Stimulated activated CD8-positive, alpha-beta memory T cell treated with anti-CD3 and anti-CD28 coated beads, Interleukin-15, amount 100 ng/mL, for 1 hour (primary cell): ENCODE measurements at places on chromosomes 2 and 18.

DNA sequence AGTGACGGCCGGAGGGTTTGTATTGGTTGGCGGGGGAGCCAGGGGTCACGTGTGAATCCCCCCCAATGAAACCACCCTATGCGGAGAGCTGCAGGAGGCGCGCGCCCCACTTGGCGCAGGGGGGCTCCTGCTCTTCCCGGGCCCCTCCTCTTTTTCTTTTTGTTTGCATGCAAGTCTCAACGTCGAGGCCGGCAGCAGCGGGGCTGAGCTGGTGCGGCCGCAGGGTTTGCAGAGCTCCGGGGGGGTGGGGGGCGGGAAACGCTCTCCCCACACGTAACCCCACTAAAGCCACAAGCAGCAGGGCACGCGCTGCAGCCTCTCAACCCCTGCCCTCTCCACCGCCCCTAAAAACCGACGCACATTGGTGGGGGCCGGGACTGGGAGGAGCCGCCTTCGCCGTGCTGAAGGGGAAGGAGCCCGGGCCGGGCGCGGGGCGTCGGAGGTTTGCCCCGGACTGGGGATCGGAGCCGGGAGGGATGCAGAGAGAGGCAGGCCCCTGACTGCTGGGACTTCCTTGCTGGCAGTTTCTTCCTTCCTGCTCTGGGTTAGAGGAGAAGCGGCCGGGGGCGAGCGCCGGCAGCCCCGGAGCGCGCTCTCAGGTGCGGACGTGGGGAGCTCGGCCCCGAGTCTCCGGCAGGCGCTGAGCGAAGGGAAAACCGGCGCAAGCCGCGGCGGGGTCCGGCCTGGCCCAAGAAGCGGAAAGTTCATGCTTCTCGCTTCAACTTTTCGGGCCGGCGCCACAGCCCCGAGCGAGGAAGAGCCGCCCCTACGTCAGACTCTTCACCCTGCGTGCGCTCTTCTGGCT is 864 bp downstream of the LBH start:
- DNase-seq: peak; percentile 40

DNA sequence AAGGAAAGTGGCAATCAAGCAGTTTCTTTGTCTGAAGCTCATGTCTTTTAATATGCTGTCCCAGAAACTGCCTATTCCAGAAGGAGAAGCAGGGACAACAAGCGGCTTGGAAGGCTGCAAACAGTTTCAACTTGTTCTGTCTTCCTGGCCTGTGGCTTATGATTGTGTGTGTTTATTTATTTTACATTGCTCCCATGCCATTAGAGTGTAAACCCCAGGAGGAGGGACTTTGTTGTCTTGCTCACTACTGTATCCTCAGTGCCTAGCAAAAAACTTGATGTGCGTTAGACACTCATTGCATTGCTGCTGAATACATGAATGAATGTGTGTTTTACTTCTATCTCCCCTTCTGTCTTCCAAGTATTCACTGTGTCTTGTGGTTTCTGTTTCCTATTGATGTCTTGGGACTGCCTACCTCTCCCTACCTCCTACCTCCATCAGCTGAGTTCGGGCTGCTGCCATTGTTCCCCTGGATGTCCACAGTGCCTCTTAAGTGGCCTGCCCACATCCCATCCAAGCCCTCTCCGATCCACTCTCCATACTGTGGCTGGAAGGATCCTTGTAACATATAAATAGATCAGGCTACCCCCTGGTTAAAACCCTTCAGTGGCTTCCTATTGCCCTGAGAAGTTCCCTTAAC is 261.4 kb downstream of the DYSF start:
- no peak for DNase-seq

DNA sequence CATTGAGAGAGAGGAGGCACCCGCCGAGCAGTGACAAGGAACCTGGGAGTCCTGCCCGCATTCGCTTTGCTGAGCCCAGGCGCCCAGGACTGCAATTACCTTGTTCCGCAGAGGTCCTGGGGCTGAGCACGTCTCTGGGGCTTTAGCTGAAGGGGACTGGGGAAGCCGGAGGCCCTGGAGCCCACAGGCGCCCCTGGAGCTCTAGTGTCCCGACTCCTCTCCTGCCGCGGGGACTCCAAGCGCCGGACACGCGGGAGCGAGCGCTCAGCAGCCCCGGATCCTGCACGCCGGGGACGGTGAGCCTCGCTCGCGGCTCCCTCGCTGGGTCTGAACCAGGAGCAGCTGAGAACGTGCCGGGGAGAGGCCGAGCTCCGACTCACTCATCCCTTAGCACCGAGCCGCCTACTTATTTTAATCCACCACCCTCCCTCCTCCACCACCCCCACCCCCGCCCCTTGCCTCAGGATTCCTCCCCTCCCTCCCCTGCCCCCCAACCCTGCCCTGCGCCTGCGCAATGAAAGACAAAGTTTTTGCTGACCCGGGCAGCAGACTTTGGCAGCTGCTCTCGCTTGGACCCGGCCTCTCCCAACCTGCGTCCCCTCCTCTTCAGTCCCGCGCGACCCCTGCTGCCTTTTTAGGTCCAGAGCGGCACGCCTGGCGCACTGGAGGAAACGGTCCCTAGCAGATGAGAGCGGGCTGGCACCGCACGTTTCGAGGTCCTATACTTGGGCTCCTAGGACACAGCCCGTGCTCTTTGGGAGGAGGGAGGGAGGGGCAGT is at the start of gene OSR1:
TSS of gene OSR1 (minus strand) at position 382 of the 779 bp plus-strand sequence. CDS start 4,818 bp downstream, outside the sequence.
- no peak for DNase-seq

- DNase-seq: no peak
These were observed 10.2 kb downstream of the ANO7 start for GRCh38 chr2:241198381-241199279.

- DNase-seq: no peak
These were observed 220.2 kb downstream of the NDUFA10 start for GRCh38 chr2:239805043-239805329.

GRCh38 chr2:240687045-240687740 is 4.5 kb upstream of the AQP12A start:
- no peak for DNase-seq

DNA sequence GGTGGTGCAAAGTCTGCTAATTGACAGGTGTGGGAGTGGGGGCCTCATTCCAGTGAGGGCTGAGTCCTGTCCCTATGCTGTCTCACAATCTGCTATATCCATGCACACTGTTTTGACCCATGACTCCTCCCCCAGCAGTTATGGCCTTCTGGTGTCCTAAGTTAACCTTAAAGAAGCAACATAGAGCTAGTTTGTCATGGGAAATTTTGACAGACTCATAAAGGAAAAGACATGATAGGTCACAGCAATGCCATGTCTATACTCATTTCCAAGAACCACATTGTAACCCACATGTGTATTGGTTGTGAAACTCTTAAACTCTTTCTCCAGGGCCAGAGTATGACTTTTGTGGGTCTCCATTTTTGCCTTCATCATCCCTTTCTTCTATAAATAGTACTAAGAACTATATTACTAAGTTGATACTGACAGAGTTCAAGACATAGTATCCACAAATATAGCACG is 78.2 kb upstream of the SLC1A4 start:
- DNase-seq: no peak

DNA sequence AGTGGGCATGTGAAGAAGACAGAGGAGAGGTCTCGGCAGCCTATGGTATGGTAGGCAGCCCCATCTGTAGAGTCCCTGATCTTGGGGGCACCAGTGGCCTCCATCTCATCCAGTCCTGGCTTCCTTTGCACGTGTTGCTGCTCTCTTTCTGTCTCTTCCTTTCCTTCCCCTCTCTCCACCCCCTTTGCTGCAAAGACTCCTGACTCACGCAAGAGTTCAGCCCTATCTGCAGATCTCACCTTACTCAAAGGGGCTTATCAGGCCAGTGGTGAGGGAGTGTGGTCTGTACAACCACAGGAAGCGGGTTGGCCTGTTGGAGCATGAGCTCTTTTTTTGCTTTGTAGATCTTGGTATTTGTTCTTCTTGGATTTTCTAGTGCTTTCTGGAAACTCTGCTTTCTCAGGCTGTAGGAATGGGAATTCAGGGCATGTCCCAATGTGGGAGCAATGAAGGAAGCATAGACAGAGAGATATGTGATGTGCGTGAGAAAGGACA is 14.6 kb upstream of the NT5DC4 start:
- DNase-seq: no peak

DNA sequence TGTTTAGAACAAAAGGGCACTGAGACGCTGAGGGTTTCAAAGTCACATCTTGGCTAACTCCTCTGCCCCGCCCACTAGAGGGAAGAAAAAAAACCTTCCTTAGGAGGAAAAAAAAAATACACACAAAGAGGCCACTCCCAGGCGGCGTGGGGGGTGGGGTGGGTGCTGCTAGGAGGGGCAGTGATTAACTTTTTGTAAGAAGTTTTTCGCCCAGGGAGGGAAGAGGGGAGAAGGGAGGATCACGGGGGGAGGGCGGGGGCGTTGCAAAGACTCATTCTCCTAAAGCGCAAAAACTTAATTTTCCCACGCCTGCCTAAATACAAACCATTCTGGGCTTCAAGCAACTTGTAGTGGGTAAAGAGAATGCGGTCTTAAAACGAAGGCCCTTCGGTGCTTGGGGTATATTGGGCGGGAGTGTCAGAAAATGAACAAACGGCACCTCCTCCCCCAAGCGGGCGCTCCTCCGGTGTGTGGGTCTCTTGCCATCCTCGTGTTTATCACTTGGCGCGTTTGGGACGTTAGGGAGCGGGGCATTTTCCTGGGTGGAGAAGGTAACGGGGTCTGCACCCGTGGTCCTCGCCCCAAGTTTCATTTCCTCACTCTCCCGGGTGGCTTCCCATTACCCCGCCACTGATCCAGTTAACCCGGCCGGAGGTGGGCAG is 1.7 kb downstream of the CXCR4 start:
- peak; percentile 73 for DNase-seq

- DNase-seq: no peak
These were observed 112.0 kb downstream of the GULP1 start for GRCh38 chr2:188403676-188404075.

- no peak for DNase-seq
These were observed 35.0 kb downstream of the HPCAL1 start for GRCh38 chr2:10337449-10338269.

- DNase-seq: no peak
These were observed 236.0 kb upstream of the SPHKAP start for GRCh38 chr2:228417526-228417925.

GRCh38 chr18:79366177-79367094 is 29.3 kb upstream of the NFATC1 start:
- DNase-seq: no peak

DNA sequence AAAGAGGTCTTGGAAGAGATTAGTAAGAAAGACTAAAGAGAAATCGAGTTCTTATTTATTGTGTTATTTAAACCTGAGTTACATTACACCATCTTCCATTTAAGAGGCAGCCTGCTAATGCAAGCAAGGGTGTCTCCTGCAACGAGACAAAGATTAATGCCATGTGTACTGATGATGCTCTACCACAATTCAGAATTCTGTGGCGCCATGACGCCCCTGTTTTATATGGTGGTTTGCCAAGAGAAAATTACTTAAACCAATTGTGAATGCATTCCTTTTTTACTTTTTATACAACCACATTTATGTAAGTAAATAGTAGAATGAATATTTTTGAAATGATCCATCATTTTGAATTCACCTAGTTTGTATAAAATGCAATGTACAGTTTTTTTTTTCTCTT is 356.1 kb upstream of the ZEB2 start:
- no peak for DNase-seq

DNA sequence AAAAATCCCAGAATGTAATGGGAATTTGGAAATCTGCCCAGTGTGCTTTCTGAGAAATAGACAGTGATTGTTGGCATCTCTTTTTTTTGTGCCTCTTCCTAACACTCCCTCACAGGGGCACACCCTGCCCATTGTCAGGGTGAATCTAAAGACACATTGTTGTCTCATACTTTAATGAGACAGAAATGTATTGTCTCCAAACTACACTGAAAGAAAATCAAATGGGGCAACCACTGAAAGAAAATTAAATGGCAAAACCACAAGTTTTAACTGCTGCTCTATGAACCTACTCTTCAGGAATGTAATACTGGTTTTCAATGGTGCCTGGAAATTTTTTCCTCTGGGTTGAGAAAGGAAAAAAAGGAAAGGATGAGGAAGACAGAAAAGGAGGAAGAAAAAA is 43.2 kb upstream of the GLS start:
- no peak for DNase-seq

- no peak for DNase-seq
These were observed 13.6 kb downstream of the LYPD1 start for GRCh38 chr2:132656266-132656975.

DNA sequence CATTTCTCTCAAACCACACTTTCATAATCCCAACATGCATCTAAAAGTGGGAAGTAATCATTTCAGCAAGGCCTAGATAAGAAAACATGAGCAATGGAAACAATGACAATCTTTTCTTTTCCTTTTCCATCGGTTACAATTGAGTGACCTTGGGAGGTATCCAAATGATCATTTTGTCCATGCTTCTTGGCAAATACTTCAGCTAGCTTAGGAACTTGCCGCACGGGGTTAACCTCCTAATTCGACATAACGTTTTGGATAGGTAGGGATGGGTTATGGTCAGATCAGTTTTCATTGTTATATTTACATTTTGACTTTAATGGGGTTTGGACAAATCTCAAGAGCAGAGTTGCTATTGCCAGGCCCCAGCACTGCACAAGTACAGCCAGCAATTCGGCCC is 4.6 kb upstream of the PTPRM start:
- no peak for DNase-seq

DNA sequence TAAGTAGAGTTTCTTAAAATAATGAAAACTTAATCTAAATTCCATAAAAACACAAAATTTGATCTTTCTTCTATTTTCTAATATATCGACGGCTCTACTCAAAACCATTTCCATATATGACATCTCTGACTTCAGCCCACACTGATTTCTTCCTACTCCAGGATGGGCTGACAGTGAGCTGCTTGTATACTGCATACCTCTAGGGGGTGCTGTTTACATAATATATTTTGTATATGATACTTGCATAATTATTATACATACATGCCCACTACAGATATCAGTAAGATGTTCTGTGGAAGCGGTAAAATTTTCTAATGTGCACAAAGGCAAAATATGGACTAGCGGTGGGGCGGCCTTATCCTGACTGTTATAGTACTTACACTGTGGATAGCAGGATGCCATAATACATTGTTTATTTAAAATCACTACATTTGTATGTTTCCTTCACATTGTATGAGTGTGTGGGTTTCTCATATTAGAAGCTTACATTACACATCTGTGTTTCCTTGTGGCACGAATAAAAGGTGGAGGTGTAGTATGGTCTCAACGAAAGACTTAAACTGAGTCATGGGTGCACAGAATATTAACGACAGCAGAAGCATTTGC is 66.1 kb upstream of the NXPH2 start:
- DNase-seq: no peak

DNA sequence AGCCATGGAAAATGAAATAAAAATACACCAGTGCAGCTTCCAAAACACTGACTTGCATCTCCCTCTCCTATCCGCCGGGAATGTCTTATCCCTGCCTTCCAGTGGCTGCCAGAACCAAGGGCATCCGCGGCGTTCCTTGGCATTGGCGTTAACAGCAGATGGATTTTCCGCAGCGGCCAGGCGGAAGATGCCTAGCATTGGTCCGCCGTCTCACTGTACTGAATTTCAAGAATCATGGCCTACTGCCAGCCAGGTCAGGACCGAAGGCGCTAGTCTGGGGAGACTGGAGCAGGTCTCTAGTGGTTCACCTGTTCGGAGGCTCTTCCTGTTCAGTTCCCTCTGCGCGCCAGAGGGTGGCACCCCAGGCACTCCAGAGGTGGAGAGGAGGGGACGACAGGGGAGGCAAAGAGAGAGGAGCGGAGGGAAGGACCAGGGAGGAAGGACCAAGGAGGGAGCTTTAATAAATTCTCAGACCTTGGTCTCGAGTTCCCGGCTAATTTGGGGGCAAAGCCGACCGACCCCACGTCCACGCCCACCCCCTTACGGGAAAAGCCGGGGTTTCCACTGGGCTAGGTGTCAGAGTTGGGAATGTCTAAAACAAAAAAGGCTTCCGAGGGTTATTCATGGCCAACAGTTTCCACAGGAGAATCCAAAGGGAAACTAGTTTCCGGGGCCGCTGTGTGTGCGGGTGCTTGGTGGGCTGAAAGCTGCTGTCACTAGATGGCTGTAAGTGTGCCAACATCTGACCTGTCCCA is 3.7 kb upstream of the BCL2L11 start:
- DNase-seq: peak; percentile 38
